ENCODE measurements at places on chromosomes 13 and 19. TPM values are rescaled to one million over a fixed set of nuclear protein-coding genes. Genes with fewer than 3 reads are reported as not detected.
A peak's percentile ranks its signal among the peaks of the same experiment; 100 is the strongest.

Gene ATP4B
- not detected for total RNA-seq

Gene LIM2
- total RNA-seq, result not detected

Gene ZNF665
- total RNA-seq, result not detected

Gene F10
- not detected for total RNA-seq

Gene VAV1
- not detected for total RNA-seq

DNA sequence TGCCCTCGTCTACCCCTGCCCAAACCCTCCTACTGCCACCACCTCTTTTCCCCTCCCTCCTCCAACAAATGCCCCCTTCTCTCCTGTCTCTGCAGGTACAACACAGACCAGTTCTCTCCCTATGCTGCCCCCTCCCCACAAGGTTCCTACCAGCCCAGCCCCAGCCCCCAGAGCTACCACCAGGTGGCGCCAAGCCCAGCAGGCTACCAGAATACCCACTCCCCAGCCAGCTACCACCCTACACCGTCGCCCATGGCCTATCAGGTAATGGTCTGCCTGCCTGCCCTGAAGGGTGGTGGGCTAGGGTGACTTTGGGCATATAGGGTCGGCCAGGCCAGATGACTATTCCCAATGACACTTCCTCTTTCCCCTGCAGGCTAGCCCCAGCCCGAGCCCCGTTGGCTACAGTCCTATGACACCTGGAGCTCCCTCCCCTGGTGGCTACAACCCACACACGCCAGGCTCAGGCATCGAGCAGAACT is 6.5 kb upstream of the TIMM50 start:
- DNase-seq, result peak; percentile 46
- H3K4me1 ChIP-seq, result no peaks in the 10 kb centered on the region
- no peak overlapping the region for H3K27ac ChIP-seq
- no peak overlapping the region for H3K4me3 ChIP-seq
- no peaks in the 10 kb centered on the region for H3K27me3 ChIP-seq
- peaks cover 67% of the 10 kb centered on the region for H3K36me3 ChIP-seq

DNA sequence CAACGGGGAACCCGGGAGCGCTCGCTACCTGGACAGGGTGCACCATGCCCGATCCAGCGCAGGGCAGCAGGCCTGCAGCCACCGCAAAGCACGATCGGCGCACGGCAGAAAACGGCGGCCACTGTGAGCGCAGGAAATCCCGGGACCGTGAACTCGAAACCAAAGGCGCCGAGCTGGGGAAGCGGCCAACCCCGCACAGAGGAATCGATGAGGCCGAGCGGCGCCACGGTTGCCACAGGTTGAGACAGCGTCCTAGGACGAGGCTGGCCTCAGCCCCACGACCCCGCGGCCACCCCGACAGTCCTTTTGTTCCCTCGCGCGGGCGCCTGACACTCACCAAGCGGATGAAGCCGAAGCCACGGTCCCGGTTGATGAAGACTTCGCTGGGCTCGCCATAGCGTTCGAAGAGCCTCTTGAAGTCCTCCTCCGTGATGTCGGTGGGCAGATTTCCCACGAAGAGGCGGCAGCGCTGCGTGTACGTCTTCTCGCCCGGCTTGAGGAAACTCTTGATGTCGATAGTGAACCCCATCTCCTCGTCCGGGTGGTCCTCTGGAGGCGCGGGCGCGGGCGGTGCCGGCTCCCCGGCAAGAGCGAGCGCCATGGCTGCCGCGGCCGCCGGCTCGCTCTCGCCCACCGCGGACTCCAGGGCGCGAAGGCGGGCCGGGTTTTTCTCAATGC is 557 bp downstream of the PSPC1 start:
- peak; percentile 52 for DNase-seq
- H3K4me1 ChIP-seq, result peaks cover 13% of the 10 kb centered on the region
- H3K4me3 ChIP-seq, result peak overlapping the region; percentile 89
- H3K36me3 ChIP-seq, result peaks cover 12% of the 10 kb centered on the region
- H3K27ac ChIP-seq, result peak overlapping the region; percentile 87

GRCh38 chr19:17922138-17922537 is 10.7 kb upstream of the CCDC124 start:
- no peak overlapping the region for H3K27ac ChIP-seq
- H3K4me1 ChIP-seq, result no peaks in the 10 kb centered on the region
- no peaks in the 10 kb centered on the region for H3K27me3 ChIP-seq
- no peak for DNase-seq
- H3K4me3 ChIP-seq, result no peak overlapping the region
- H3K36me3 ChIP-seq, result no peaks in the 10 kb centered on the region

- H3K27me3 ChIP-seq, result no peaks in the 10 kb centered on the region
- no peak overlapping the region for H3K27ac ChIP-seq
- DNase-seq, result peak; percentile 45
- peaks cover 17% of the 10 kb centered on the region for H3K4me1 ChIP-seq
These were observed 104.8 kb downstream of the TNFRSF19 start for GRCh38 chr13:23674795-23675640.

DNA sequence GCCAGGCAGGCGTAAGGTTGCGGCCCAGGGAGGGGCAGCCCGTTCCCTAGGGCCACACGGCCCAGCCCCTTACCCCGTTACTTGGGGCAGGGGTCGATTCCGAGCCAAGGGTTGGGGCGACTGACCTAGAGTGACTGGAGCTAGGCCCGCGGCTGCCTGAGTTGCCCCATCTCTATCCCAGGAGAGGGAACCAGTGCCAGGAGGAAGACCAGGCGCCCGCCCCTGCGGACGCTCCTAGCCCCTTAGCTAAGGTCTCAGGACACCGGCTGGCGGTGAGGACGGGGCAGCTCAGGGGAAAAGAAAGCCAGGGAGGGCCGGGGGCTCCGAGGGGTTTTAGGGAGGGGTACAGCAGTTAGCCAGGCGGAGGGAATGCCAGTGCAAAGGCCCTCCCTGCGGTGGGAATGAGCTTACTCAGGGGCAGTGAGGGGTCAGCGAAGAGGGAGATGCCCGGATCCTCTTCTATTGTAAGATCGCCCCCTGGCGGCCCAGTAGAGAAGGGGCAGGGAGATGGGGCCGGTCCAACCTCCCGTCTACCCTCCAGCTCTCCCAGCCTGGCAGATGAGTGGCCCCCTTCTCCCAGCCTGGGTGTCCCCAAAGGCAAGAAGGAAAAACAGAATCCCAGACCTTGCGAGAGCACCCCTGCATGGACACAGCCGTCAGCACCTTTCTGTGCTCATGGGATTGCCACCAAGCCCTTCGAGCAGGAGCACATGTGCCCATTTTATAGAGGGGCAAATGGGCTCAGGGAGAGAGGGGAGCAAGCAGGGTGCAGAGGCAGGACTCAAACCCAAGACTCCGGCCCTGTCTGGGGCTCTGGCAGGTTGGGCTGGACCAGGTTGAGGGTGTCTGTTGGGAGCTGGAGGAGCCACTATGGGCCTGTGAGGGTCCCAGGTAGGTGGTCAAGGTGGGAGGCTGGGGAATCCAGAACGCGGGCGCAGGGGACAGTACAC is 16.3 kb downstream of the CILP2 start:
- H3K4me1 ChIP-seq, result no peaks in the 10 kb centered on the region
- H3K27me3 ChIP-seq, result no peaks in the 10 kb centered on the region
- H3K4me3 ChIP-seq, result no peak overlapping the region
- H3K36me3 ChIP-seq, result no peaks in the 10 kb centered on the region
- no peak overlapping the region for H3K27ac ChIP-seq

DNA sequence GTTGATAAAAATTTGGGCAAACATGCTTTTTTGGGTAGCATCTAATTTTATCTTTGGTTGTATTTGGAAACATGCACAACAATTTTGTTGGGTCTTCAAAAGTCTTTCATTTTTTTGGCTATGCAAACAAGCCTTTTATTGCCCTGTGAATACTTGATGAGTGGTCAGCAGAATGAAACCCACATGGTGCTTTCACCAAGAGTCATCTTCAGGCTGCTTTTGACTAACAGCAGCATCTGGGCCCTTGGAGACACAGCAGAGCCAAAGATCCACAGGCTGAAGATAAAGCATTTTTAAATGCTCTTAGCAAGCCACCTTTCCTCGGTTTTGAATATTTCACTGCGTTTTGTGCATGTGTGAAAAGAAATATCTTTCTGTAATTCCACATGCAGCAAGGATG is 154.9 kb downstream of the FGF9 start:
- no peak overlapping the region for H3K4me3 ChIP-seq
- H3K36me3 ChIP-seq, result no peaks in the 10 kb centered on the region
- no peak overlapping the region for H3K27ac ChIP-seq
- DNase-seq, result no peak
- H3K4me1 ChIP-seq, result no peaks in the 10 kb centered on the region

DNA sequence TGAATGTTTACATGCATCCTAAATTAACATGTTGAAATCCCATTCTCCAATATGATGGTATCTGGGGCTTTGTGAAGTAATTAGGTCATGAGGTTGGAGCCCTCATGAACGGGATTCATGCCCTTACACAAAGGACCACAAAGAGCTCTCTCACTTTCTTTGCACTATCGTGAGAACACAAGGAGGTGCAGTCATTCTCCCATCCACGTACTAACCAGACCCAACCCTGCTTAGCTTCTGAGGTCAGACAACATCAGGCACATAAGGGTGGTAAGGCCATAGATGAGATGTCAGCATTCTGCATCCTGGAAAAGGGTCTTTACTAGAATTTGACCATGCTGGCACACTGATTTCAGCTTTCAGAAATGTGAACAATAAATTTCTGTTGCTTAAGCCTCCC is 1211.9 kb upstream of the MIR17HG start:
- H3K4me3 ChIP-seq, result no peak overlapping the region
- DNase-seq, result no peak
- no peak overlapping the region for H3K27ac ChIP-seq
- H3K27me3 ChIP-seq, result no peaks in the 10 kb centered on the region

GRCh38 chr13:81568824-81569223 is 1227.9 kb upstream of the SPRY2 start:
- H3K27me3 ChIP-seq, result no peaks in the 10 kb centered on the region
- DNase-seq, result no peak
- H3K4me1 ChIP-seq, result no peaks in the 10 kb centered on the region
- no peak overlapping the region for H3K27ac ChIP-seq

- H3K36me3 ChIP-seq, result no peaks in the 10 kb centered on the region
- H3K4me1 ChIP-seq, result peaks cover 10% of the 10 kb centered on the region
- no peak overlapping the region for H3K27ac ChIP-seq
- H3K4me3 ChIP-seq, result no peak overlapping the region
- no peak for DNase-seq
These were observed 257.3 kb upstream of the SPRY2 start for GRCh38 chr13:80598189-80598588.

DNA sequence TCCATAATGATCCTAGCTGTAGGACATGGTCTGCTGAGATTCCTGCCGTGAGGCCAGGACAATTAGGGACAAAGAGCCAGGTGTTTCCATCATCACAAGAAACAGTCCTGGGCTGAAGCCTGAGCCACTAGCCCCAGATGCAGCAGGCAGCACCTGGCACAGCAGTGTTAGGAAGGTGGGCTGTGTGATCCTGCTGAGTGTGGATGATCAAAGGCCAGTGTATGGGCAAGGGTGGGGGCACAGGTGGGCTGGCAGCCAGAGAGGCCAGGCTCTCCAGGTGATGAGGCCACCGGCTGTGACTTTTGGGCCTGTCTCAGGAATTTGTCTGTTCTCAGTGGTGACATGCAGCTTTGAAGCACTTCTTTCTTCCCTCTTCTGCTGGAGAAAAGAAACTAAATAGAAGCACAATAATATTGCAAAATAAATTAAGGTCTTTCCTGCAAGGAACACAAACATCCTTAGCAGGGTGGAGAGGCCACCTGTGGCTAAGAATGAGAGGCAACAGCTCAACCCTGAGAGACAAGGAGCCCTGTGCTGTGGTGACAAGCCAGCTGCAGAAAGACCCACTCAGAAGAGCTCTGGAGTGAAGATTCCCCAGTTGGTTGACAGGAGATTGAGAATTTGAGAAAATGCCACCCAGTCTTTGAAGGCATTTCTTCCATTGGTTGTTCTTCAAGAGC is 127.6 kb downstream of the KATNAL1 start:
- H3K27me3 ChIP-seq, result no peaks in the 10 kb centered on the region
- H3K4me3 ChIP-seq, result no peak overlapping the region

DNA sequence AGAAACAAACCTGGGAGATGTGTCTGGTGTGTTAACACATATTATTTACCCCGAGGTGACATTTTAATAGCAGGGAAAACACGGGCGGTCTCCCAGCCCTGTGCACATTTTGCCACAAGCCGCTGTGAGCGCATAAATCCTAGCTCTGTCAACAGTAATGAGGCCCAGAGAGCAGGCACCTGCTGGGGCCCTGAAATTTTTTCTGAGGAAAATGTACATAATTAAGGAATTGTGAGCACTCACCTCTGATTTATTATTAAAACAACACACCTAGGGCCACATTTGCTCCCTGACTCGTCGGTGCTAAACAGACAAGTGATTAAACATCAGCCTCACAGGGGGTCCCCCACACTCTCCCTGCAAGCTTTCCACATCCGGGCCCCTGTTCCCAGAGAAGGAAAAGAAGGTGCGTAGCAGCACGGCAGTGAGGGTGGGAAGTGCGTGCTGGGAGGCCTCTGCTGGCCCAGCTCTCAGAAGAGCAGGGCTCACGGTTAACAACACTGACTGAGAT is 616.3 kb downstream of the UQCRFS1 start:
- DNase-seq, result no peak
- H3K4me1 ChIP-seq, result no peaks in the 10 kb centered on the region
- no peak overlapping the region for H3K4me3 ChIP-seq
- no peaks in the 10 kb centered on the region for H3K36me3 ChIP-seq

- peaks cover 34% of the 10 kb centered on the region for H3K36me3 ChIP-seq
- no peak overlapping the region for H3K4me3 ChIP-seq
- no peak overlapping the region for H3K27ac ChIP-seq
- DNase-seq, result peak; percentile 23
These were observed 171.1 kb downstream of the UGGT2 start for GRCh38 chr13:95882121-95882520.

DNA sequence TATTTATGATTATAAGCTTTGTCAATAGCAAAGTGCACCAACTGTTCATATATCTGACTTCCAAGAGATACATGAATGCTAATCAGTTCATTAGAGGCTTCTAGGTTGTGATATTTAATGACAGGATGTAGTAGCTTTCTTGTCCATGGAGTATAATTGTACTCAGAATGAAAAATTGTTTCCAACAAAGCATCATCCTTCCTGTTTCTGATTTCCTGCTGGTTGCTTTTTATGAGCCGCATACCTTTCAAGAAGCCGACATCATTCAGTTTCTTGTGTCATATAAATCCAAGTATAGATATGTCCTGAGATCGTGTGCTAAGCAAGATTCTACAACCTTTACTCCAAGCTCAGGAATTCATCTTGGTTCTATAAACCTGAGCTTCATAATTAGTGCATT is 326.6 kb downstream of the DIAPH3 start:
- H3K27me3 ChIP-seq, result no peaks in the 10 kb centered on the region
- no peaks in the 10 kb centered on the region for H3K36me3 ChIP-seq

- H3K4me1 ChIP-seq, result no peaks in the 10 kb centered on the region
- H3K4me3 ChIP-seq, result no peak overlapping the region
- peaks cover 4% of the 10 kb centered on the region for H3K36me3 ChIP-seq
- no peak overlapping the region for H3K27ac ChIP-seq
These were observed 955.6 kb downstream of the UQCRFS1 start for GRCh38 chr19:28257396-28257795.

GRCh38 chr13:113099142-113099541 is 6.4 kb upstream of the F7 start:
- no peak overlapping the region for H3K4me3 ChIP-seq
- no peaks in the 10 kb centered on the region for H3K36me3 ChIP-seq
- H3K27me3 ChIP-seq, result peaks cover 17% of the 10 kb centered on the region
- H3K4me1 ChIP-seq, result no peaks in the 10 kb centered on the region
- no peak for DNase-seq
- no peak overlapping the region for H3K27ac ChIP-seq
